ENCODE measurements at places on chromosomes 16 and 17. TPM values are rescaled to one million over a fixed set of nuclear protein-coding genes. Genes with fewer than 3 reads are reported as not detected.

The B4GALNT2 gene
- 0.51 TPM for total RNA-seq

The OTOP3 gene
- total RNA-seq, result not detected

The C17orf50 gene
- not detected for total RNA-seq

- DNase-seq, result peak; percentile 64
Measured at GRCh38 chr17:30323895-30324319, 9.9 kb downstream of the TMIGD1 start.

DNA sequence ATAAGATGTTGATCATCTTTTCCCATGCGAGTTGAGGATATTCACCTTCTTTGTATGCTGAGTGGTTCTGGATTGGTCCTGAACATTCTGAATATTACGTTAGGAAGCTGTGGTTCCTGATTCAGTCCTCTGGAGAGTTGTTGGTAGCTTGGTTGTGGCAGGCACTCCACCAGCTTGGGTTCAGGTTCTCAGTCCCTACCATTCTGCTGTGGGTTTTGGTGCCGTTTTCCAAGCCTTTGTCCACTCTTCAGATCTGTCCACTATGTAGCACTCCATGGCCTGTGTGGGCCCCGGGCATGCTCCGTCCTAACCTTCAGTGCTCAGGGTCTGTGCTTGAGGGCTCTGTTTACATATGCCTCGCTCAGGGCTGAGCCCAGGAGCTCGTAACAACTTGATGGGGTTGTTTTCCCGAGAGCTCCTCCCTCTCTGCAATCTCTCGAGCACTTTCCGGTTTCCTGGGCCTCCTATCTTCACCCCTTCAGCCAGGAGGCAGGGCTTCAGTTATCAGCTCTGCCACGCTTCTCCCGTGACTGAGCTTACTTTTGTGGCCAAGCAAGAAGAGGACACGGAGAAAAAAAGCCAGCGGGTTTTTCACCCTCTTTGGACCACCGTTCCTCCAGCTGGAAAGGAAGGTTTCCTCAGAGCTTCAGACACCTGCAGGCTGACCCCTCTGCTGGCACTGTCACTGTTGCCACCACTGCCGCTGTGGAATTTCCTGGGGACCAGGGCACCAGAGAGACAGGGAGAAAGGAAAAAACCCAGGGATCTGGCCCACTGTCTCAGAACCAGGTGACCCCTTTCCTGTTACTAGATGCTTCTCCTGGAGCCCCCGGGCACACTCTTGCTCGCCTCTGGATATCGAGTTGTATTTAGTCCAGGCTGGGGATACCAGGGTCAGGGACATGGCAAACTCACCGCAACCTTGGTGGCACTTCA, 19.6 kb downstream of the KIAA0513 start:
- DNase-seq, result no peak

DNA sequence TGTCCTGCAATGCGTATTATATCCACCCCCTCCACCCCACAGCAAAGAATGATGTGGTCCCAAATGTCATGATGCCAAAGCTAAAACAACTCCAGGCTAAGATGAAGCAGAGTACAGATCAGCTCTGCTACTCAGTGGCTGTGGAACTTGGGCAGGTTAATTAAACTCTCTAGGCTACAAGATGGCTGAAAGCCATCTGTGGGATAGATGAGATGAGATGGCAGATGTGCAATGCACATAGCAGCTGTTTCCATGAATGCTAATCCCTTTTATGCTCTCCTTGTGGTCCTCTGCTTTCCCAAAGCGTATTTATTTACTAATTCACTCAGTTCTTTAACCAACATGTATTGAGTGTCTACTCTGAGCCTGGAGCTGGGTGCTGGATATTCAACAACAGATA, 114.4 kb downstream of the GRIN2A start:
- no peak for DNase-seq

GRCh38 chr16:10658943-10659342, 35.8 kb downstream of the TEKT5 start:
- no peak for DNase-seq

Measured in Daoy (cell line).